Left renal pelvis (tissue), 4 donors: ENCODE measurements at places on chromosomes 4 and X.

DNA sequence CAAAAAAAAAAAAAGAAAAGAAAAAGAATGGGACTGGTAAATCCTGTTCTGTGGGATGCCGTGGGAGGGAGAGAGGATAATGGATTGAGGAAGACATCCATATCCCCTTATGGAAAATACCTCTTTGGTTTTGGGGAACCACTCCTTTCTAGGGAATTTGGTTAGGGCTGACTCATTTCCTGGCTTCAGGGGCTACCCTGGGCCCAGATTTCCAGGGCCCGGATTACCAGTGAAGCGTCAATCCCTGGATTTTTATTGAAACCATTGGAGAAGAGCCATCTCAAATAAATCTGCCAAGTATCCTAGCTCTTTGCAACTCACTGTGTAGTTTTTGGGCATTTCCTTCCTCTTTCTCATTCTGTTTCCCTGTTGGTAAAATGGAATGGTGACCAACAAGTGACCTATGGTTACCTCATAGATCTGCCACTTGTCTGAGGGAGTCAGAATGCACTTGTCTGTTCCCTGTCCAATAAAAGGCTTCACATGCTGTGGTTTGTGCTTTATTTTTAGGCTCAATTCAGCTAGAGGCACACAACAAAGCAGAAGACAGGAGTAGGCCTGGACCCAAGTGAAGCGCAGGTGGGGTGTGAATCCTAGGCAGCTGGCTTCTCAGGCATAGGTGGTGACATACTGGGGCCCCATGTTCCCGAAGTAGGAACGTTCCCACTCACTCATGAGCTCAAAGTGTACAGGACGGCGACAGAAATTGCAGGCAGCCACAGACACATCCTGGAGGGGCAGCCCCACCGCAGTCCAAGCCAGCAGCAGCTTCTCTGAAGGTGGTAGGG is 8.6 kb downstream of the APEX2 start:
- no peak for DNase-seq

- no peak for DNase-seq
These were observed 7.5 kb upstream of the GUCY1A1 start for GRCh38 chr4:155659176-155659575.

- DNase-seq = no peak
These were observed 72.1 kb downstream of the IRF2 start for GRCh38 chr4:184402239-184402638.

DNA sequence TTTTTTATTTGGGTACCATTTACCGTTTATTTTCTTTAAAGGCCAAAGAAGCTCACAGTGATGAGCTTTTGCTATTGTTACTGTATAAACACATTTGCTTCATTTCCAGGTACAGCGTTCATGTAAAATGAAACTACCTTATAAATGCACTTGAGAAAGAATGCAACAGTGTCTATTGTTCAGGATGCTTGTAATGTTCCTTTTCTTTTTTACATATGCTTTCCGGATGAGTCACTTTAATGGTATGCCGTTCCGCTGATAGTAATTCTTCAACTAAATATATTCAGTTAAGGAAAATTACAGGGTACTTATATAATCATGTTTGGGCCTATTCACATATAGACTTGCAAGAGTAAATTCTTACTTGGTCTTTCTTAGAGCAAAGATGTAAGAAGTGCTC is 354.9 kb downstream of the RPA4 start:
- DNase-seq = no peak

DNA sequence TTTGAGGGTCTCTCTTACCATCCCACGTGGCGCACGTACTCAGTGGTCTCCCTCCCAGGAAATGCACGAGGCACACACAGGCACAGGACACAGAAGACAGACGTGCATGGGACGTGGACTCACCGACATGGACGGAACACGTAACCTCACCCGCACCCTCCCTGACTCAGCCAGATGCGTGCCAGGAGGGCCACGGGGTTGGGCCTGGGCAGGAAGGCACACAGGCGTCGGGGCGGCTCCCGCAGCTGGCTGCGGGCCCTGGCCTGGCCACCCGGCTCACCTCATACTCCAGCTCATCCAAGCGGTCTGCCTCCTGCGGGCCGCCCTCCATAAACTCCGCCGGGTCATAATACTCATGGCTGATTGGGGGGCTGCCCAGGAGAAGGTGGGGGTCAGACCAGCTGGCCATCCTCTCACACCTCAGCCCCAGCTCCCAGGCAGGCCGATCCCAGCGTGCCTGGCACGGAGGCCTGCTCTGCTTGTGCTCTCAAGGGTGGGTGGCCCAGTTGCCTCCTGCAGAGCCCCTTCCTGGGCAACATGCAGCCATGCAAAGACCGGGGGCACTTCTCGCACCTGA is 12.6 kb downstream of the SSR4 start:
- DNase-seq = no peak

DNA sequence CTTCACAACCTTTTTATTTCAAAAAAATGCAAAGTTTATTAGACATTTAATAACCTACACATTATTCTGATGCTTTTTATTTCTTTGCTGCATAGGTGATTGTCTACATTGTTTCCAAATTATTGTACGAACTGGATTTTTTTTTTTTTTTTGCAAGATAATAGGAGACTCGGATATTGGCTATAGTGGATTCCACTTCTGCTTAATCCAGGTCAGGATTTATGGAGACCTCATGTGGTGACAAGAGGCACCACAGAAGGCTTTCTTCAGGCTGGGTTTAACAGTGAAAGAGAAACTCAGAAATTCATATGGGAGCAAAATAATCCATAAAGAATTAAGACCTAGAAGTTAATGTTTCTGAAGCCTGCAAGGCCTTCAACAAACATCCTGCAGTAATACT is 2.4 kb upstream of the SLIT2 start:
- no peak for DNase-seq
